ENCODE measurements at places on chromosomes 4 and X.

DNA sequence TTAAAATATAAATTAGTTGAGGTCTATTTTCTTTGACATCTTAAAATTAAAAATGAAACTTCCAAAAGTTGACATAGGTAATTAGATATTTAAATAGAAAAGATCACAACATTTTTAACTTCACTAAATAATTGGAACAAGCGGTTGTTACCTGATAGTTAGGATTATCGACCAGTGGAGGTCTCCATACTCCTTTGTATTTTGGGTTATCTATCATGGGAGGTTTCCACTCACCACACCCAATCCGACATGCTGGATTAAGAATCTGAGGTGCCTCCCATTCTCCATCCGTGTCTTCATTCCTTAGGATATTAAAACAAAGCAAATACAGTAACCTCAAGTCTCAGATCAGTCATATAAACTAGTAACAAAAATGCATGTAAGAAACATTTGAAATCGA is 22.2 kb downstream of the SCOC start:
- no peak for DNase-seq

- DNase-seq: no peak
These were observed at the start of gene SPOCK3 for GRCh38 chr4:167234316-167234881. Gene SPOCK3, minus strand, starts transcription at chr4:167234494.

- no peak for DNase-seq
These were observed 468.0 kb upstream of the FAT1 start for GRCh38 chr4:187191676-187192075.

DNA sequence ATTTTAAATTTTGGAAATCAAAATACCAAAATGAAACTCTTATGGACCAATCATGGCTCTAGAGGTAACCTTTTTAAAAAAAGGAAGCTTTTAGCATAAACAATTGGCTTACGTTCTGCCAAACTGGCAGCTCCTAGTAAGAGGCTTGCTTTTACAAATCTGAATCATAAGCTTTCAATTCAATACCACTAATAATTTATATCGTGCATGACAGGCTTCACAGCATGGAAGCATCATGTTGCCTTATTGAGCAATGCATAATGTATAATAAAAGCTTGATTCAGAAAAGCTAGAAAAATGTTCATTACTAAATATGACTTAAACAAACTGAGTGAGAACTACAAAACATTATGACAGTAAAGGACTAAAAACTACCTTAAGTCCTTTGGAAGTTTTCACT is 280.9 kb downstream of the IQCM start:
- no peak for DNase-seq

- no peak for DNase-seq
These were observed 14.2 kb downstream of the LRP2BP start for GRCh38 chr4:185381288-185382196.

DNA sequence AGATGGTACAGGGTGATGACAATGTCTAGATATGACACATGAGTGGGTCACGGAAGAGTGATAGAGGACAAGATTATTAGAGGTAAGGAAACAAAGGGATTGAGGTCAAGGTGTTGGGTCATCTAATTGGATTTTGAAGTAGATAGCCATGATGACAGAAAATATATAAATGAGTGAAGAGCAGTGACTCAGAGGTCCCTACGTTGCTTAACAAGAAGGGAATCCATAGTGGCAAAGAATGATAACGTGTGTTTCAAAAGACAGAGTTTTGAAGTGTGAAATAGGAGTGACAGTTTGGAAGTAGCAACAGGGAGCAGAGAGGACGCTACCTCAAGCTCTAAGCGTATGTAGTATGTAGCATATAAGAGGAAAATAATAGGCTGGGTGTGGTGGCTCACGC is 22.2 kb upstream of the CAMK2D start:
- DNase-seq: no peak

DNA sequence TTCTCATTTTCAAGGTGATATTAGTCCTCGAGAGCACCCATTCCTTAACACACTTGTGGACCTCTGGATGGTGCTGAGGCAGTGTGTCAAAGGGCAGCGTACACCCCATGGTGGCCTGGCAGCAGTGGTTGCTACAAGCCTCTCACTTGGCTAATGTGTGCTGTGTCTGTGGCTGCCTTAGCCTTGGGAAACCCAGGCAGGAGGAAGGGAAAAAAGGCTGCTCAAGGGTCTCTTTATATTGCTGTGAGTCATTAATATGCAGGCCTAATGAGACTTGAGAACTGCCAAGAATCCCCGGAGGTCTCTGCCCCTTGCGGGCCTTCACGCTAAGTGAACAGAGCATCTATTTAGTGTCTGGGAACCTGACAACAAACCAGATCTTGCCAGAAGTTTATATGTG is 7.0 kb downstream of the PCDH10 start:
- DNase-seq: no peak

DNA sequence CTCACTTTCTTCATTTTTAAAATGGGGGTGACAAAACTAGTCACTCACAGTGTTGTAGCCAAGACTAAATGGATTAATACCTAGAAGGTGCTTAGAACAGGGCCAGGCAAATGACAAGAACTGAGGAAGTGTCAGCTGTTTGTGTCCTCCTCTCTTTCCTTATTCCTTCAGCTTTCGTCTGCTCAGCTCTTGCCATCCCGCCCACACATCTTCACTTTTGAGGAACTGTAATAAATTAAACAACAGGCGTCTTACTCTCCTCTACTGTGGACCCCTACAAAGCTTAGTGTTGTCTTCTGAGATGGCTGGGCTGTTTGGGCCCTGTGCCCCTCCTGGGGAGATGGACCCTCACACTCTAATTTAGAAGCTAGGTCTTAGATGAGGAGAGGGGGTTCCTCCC is 2.7 kb downstream of the HPSE start:
- no peak for DNase-seq

GRCh38 chr4:28709891-28710290 is 1849.2 kb downstream of the STIM2 start:
- DNase-seq: no peak

DNA sequence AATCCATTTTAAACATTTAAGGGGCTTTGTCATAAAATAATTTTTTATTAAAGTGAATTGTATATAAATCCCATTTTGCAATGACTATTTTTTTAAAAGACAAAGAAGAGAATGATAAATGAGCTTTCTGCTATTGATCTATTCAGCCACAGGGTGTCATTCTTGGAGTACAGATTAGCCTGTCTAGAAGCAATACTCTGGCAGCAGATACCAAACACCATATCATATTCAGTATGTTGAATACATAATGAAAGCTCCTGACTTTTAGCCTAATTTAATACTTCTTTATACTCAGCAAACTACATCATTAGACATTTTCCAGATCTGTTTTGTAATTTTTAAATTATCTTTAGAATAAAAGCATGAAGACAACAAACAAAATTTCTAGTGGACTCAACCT is 496.3 kb downstream of the PDGFC start:
- DNase-seq: peak; percentile 7

DNA sequence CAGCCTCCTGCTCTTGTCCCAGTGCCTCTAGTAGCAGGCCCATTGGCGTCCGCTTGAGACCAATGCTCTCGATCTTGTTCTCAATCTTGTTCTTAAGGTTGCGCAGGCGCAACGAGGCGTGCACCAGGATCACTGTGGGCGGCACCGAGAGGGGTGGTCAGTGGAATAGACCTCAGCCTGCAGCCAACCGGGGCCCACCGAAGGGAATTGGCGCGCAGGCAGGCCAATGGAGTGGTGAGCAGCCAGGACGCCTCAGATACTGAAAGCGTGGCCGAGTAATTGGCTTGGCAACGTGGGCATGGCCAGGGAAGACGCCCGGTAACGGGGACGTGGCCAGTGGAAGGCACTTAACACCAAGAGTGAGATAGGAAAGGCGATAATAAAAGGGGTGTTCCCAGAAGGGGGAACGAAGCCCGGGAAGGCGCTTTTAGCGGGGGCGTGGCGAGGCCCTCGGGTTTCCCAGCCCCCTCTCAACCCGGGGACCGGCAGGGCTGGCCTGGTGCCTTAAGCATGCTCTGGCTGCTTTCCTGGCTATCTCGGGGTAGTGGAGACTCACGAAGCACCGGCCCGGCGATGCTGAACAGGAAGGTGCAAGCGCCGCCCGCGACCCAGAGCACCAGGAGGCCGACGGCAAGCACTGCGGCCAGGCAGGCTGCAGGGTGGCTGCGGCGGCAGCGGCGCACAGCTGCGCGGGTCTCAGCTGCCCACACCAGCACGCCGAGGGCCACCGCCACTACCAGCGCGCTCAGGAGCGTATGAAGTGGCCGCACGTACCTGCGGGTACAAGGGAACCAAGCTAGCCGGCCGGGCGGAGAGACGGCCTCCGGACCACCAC is 1.7 kb downstream of the PRAF2 start:
- no peak for DNase-seq

- DNase-seq: no peak
These were observed at the start of gene CCSER1 for GRCh38 chr4:90127223-90127705. Gene CCSER1, plus strand, starts transcription at chr4:90127394.

GRCh38 chr4:113835005-113835404 is 73.5 kb upstream of the CAMK2D start:
- no peak for DNase-seq

DNA sequence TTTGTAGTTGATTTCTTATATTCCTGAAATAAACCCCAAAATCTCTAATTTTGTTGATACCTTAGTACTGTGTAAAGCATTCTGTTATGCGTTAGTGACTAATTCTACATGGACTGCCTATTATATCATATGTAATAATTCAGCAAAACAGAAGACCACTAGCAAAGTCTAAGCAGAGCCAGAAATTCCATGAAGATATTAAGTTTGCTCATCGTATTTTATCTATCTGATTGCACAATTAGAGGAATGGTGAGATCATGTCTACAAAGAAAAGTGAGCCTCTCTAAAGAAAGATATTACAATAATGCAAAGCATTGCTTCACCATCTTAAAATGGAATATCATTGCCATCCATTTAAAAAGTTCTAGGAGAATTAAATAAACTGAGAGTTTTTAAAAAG is 374.6 kb upstream of the SLC7A11 start:
- DNase-seq: no peak

DNA sequence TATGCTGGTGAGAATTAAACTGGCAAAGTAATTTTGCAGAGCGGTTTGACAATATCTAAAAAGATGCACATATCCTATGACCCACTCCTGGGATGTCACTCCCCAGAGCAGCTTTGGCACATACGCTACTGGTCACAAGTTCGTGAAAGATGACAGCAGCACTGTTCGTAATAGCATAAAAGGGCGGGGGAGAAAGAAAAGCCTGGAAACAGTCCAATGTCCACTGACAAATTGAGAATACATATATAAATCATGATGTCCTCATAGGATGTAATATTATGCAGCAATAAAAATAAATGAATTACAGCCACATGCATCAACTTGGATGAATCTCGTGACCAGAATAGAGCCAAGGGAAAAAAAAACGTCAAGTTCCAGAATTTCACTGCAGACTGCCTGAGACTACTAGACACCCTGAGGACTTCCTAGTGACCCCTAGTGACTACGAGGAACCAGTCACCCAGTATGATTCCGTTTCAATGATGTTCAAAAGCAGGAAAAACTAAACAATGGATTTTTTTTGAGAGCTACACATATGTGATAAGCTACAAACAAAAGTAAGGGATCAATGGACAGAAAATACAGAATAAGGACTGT is 1.8 kb downstream of the PCSK1N start:
- DNase-seq: no peak

- peak; percentile 65 for DNase-seq
These were observed 41.8 kb downstream of the RBM47 start for GRCh38 chr4:40587826-40588225.

GRCh38 chrX:700936-701335 is 70.3 kb downstream of the SHOX start:
- DNase-seq: no peak

- no peak for DNase-seq
These were observed 25.1 kb downstream of the OCRL start for GRCh38 chrX:129565046-129565650.

DNA sequence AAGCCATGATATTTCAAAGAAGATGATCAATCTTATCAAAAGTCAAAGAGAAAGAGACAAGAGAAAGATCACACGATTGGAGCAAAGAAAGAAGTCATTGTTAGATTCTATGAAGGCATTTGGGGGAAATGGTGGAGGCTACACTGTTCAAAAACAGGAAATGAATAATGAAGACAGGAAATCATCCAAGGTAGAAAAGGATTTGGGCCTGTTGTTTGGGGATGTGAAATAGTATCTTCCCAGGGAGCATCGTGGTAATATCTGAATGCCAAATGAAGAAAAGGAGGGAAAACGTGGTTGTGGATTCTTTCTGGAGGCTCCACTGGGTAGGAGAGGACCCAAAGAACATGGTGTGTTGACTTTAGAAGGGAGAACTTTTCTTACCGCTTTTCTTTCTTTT is 482.4 kb downstream of the NLGN4X start:
- DNase-seq: no peak

- no peak for DNase-seq
These were observed 53.2 kb downstream of the PPM1K start for GRCh38 chr4:88230969-88231771.

DNA sequence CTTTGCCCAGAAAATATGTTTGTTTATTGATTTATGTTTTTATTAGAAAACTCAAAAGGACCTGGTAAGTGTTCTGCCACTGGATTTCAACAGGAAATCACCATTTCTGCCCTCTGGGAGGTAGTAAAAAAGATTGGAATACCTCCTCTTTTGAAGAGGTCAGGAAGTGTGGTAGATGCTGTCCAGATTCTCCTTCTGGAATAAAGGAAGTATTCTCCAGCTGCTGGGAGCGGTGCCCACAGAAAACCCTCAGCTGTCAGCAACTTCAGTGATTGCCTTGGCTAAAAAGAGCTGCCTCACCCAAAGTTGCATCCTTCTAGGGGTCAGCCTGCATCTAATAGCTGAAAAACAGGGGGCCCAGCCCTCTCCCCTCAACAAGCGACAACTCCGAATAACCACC is 13.8 kb upstream of the ZNF674 start:
- no peak for DNase-seq

DNA sequence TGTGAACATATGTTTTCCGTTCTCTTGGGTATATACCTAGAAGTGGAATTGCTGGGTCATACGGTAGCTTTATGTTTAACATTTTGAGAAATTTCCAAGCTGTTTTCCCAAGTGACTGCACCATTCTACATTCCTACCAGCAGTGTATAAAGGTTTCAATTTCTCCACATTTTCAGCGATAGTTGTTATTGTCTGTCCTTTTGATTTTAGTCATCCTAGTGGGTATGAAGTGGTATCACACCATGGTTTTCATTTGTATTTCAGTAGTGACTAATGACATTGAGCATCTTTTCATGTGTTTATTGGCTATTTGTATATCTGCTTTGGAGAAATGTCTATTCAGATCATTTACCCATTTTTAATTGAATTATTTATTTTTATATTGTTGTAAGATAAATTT is 2.4 kb downstream of the PPEF1 start:
- DNase-seq: no peak

DNA sequence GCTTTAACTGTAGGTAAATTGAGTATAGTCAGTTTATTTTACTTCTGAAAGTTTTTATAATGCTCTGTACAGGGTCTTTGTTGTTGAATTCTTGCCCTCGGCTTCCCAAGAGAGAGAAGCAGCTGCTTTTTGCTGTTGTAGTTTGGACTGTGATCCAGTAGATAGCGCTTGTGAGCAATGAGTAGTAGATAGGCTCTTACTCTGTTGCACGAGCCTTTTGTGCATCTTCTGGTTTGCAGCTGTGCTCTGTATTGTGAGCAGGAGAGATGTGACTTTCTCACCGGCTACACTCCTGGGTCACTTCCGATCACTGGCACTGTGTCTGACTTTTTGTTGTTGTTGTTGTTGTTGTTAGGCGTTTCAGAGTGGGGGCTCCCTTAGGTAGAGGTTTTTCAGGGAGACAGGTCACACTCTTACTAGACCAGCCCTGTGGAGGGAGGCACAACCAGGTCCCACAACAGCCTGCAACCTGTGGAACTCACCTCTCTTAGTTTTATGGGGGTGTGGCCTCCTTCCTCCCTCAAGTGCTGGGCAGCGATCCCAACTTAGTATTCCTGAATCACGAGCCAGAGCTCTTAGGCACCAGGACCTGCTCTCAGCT is 822.1 kb upstream of the GALNTL6 start:
- DNase-seq: peak; percentile 15

GRCh38 chr4:6873291-6873690 is 36.3 kb upstream of the TBC1D14 start:
- DNase-seq: no peak

Data from LNCaP clone FGC (cell line).